ENCODE measurements at places on chromosomes 6 and 20.
A peak's percentile ranks its signal among the peaks of the same experiment; 100 is the strongest.

DNA sequence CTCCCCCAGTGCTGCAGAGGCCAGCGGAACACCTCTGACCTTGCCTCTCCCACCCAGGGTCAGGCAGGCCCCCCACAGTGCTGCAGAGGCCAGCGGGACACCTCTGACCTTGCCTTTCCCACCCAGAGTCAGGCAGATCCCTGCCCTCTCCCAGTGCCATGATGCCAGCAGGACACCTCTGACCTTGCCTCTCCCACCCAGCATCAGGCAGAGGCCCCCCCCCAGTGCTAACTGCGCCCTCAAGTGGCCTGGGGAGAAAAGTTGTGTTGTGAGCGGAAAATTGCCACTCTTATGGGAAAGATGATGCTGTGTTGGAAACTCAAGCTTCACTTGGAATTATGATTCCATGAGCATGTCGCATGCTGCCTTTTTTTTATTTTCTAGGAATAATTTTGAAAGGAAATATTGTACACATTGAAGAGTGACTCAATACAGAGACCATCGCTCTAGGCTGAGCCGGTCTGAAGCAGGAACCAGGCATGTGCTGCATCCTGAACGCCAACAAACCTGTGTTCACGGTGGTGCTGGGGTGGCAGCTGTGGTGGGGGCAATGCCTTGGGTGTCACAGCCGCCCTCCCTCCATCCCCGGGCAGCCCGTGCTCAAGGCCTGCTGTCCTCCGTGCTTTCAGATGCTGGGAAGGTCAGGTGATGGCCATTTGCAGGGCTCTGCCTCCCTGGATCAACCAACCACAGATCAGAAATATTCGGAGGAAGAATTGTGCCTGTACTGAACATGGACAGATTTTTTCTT is 98.6 kb downstream of the CDH4 start:
- DNase-seq, result no peak

DNA sequence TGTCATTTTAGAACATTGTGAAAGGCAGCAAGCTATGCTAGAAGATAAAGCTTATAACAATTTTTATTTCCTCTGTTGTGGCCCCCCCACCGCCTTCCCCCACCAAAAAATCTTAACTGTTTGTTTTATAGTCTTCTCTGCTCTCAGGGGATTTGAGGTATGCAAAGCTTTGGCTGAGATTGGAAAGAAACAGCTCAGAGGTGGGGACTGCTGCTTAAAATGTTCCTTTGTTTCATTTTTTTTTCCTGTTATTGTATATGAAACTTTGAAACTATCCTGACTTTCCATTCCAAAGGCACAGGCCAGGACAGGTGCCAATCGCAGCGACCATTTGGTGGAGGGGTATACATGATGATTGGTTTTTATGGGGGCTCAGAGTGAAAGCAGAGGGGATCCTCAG is 114.7 kb upstream of the PHACTR1 start:
- no peak for DNase-seq

DNA sequence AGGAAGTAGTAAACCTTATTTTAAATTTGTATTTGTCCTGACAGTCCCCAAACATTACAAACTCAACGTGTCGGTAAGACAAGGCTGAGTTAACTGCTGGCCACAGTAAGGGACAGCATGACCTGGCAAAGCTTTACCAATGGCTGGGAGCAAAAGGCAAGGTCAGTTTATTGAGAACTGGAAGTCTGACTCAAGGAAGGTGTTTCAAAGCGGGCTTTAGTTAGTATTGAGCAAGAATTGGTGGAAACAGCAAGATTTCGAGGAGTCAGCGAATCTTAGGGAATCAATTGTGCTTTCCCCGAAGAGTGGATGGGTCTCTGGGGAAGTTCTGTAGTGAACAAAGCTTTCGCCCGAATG is 885 bp upstream of the GZF1 start:
- DNase-seq, result peak; percentile 28

DNA sequence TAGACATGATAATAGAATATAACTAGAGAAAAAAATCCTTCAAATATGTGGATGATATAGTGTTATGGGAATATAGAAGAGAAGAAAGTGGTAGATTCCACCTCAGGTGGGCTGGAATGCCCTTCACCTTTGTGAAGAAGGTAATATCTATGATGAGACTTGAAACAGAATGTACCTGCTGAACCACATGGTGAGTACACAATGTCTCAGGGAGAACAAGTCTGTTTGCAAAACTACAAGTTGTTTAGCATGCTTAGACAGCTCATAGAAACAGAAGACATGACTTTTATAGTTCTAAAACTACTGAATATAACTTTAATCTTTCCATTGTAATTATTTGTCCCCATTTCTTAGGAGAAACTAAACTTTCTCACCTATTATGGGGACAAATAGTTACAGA is 12.2 kb downstream of the C6orf58 start:
- DNase-seq, result no peak

- no peak for DNase-seq
These were observed 78.4 kb downstream of the ZFAND3 start for GRCh38 chr6:37897818-37898515.

DNA sequence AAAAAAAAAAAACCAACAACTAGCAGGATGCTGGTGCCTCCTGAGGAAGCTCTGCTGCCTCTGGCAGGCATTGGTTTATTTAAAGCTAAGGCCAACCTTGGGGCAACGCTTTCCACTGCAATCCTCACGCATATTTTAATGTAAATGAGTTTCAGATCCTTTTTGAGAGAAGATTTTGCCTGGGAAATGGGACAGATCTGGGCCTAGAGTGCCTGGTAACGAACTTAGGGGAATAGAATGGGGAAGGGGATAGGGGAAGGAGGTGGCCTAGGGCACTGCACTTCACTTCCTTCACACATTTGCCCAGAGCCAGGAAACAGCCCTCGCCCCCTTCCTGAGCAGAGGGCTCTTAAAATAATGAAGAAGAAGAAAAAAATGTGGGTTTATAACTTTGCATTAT is 132.7 kb upstream of the TMEM170B start:
- DNase-seq, result no peak

- DNase-seq, result no peak
These were observed 131.9 kb downstream of the FYN start for GRCh38 chr6:111741177-111741952.

DNA sequence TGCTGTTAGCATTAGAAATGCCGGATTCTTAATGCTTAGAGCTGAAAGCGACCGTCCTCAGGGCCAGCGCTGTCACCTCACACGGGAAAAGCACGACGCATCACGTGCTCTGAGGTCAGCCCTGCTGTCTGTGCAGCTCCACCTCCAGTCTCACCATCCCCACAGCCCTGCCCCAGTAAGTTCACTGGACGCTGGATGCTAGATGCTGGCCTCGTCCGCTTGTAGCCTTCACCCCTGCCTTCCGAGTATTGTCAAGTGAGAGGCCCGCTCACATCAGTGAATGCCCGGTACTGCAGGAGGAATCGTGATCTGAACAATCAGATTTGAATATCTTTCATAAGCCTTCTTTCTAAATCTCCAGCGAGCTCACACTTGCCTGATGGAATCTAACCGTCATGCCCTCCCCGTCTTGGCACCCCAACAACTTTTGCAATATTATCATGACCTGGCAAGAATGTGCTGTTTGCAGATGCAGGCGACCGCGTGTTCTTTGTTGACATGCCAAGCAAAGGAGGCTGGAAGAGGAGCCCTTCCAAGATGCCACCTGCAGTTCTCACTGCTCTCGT is 64.9 kb downstream of the DLL1 start:
- DNase-seq, result no peak

DNA sequence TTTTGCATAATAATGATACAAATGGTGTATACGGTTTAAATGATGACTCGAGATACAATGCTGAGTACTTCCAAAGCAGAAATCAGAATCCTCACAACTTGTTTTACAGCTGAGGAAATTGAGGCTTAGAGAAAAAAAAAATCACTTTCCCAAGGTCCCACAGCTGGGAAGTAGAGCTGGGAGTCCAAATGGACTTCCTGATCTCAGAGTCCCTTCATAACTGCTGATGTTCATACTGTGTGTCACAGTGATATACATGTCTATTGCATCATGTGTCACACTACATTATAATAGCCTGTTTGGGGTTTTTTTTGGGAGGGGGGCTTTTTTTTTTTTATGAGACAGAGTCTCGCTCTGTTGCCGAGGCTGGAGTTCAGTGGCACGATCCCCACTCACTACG is 8.5 kb downstream of the HM13 start:
- DNase-seq, result no peak

- DNase-seq, result no peak
These were observed 47.2 kb downstream of the TRERF1 start for GRCh38 chr6:42404484-42404883.

DNA sequence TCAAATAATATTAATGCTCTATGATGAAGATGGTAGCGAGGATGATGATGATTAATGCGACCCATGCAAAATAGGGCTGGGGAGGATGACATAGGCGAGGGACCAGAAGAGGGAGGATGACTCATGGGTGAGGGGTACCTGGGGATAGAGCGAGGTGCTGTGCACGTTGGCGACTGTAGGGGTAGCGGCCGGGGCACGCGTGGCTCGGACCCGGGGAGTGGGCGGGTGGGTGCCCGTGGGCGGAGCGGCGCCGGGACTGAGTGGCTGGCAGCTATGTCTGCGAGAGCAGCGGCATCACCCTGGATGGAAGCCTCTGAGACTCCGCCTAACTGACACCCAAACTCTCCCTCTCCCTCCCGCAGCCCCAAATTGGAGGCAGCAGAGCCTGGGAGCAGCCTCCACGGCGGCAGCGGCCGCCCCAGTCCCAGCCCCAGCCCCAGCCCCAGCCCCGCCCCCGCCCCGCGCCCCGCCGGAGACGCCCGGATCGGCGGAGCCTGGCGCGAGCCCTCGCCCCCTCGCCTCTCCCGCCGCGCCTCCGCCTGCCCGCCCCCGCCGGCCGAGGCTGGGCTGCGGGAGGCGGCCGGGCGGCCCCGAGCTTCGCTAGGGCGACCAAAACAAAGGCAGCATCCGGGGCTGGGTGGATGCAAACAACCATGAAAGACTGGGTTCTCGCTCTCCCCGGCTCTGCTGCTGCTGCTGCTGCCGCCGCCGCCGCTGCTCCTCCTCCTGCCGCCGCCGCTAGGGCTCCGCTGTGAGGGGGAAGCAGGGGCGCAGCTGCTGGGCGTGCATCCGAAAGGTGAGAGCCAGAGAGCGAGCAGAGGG is at the start of gene RIMS1:
Gene RIMS1, plus strand, starts transcription at position 367 of the 822 bp plus-strand sequence. CDS start 474 bp downstream, outside the sequence.
- DNase-seq, result no peak

- no peak for DNase-seq
These were observed 38.1 kb upstream of the GCLC start for GRCh38 chr6:53582963-53583362.

All from kidney glomerular epithelial cell (primary cell).